ELF-1 (cell line): ENCODE measurements at places on chromosomes 7 and 10.

DNA sequence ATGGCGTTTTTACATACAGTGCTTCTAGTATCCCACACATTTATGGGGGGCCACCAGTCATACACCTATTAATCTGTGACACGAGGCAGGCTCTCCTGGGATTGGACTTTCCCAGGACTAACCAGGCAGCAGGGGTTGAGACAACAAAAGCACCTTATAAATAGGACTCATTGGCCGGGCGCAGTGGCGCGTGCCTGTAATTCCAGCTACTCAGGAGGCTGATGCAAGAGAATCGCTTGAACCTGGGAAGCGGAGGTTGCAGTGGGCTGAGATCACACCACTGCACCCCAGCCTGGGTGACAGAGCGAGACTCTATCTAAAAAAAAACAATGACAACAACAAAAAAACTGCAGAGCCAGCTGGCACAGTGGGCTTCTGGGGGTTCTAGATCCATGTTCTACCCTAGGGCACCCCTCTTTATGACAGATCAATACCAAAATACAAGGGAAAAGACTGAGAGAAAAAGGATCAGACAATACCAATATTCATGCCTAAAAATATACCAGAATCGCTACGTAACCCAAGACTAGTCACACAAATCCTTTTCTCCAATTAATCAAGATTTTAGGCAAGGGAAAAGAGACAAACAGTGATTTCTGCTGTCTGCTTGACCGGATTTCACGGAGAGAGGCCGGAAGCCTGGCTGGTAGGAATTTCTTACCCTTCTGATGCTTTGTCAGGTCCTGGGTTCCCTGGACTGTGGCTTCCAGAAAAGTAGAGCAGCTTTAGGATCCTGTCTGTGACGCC is 98.4 kb upstream of the CCNY start:
- no peak for DNase-seq

- DNase-seq = no peak
These were observed 11.5 kb downstream of the CISD1 start for GRCh38 chr10:58280477-58280876.

GRCh38 chr7:4216016-4216415 is 466.1 kb upstream of the FOXK1 start:
- peak; percentile 37 for DNase-seq

DNA sequence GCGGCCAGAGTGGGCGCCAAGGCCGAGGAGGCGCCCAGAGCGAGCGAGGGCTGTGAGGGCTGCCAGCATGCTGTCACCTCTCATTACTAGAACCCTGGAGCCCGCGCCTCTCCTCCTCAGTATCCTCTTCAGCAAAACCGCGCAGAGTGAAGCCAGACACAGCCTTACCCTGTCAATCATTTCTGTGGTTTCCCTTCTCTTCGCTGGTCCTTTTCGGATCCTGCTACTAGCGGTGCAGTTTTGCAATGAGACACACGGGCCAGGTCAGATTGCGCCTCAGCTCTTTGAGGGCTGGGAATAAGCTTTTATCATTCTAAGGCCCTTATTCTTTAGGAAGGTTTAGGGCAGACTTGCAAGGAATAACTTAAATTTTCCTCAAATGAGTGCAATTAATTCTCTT is 55.5 kb upstream of the FAM171A1 start:
- DNase-seq = no peak

- no peak for DNase-seq
These were observed 125.0 kb downstream of the SDK1 start for GRCh38 chr7:3426064-3426463.

DNA sequence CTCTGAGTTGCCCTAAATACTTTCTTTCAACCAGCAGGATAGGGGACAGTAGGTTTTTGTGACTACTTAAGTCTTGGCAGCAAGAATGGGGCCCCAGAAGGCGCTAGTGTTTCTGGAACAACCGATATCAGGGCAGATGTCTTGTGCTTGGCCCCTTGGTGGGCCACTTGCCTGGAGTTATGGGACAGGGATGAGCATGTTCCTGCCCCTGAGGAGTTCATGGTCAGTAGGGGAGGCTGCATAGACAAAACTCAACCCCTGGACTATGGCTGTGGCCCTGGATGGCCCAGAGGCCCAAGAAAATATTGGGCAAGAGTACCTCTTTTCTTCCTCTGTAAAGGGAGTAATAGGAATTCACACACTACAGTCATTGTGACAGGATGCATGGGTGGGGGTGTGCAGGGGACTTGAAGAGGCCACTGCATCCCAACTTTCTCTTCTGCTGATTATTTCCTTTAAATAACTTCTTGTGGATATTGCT is 57.7 kb upstream of the IGFBP3 start:
- no peak for DNase-seq

- DNase-seq = no peak
These were observed 374.8 kb downstream of the INHBA start for GRCh38 chr7:41328131-41328530.

- DNase-seq = no peak
These were observed 3.2 kb downstream of the CYP26A1 start for GRCh38 chr10:93076871-93077270.

DNA sequence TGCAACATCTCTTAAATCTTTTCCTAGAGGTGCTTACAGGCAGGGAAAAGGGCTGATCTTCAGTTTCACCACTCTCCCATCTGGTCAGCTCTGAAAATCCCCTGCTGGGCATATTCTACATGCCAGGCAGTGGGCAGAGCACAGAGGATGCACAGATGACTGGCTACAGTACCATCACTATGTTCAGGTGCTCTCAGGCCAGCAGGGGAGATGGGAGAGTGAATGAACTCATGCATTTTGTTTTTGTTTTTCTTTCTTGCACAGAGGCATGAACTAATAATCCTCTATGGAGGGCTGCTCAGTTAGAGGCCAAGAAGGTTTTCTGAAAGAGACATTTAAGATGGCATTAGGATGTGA is 19.3 kb downstream of the ELMO1 start:
- no peak for DNase-seq

- DNase-seq = no peak
These were observed 1.8 kb downstream of the STMP1 start for GRCh38 chr7:135664046-135664589.

- DNase-seq = no peak
These were observed 153.0 kb upstream of the RHOBTB1 start for GRCh38 chr10:61097026-61097425.

- DNase-seq = peak; percentile 24
These were observed 125.7 kb upstream of the ZNF438 start for GRCh38 chr10:31157123-31158010.

DNA sequence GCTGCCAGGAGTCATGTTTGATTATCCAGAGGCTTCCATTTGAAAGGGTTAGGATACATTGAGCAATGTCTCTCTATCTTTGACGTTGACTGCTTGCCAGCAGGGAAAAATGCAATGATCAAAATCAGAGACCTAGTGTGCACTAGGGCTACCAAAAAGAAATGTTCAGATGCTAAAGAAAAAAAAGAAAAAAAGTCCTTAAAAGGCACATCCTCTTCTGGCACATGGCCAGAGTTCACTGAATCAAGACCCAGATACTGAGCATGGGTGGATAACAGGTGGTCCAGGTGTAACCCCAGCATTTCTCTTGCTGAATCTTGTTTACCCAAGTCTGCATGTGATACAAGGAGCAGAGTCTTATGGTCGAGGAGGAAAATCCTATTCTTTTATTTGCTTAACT is 899.3 kb downstream of the SORCS3 start:
- no peak for DNase-seq

DNA sequence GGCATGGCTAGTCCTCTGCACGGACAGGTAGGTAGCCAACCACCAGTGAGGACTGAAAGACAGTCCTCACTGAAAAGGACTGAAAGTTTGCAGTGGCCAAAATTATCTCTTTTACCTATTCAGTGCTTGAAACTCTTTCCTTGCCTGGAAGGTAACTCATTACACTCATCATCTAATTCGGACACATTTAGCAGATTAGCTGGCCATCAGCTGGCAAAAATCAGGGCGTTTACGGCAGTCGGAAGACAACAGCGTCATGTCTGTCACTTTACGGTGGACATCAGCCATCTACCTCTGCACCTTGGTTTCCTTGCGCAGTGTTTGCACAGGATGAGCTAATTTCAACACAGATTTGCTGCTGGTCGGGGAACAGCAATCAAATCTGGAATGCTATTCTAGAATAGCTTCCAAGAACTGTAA is 740 bp downstream of the ANXA7 start:
- no peak for DNase-seq

GRCh38 chr7:107932805-107933204 is 41.8 kb downstream of the DLD start:
- peak; percentile 75 for DNase-seq

- no peak for DNase-seq
These were observed 85.8 kb downstream of the NRP1 start for GRCh38 chr10:33248638-33249037.

GRCh38 chr10:114142018-114142417 is 32.0 kb downstream of the CCDC186 start:
- DNase-seq = no peak

- DNase-seq = peak; percentile 22
These were observed 83.5 kb upstream of the SLF2 start for GRCh38 chr10:100829097-100829870.
